ENCODE measurements at places on chromosomes 4 and X.
A peak's percentile ranks its signal among the peaks of the same experiment; 100 is the strongest.

DNA sequence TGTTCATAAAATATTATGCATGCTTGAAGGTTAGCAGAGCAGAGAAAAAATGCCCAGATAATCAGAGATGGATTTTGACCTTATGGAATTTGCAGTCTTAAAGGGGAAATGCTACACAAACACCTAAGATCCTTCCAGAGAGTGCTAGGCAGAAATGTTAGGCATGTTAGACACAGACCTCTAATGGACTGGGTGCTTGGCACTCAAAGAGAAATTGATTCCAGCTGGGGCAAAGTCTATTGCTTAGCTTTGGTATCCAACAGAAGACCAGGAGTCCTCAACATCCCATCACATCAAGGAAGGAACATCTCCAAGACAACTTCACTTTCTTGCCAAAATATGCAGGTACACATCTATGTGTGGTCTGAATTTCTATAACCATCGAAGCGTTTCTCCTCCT, 32.2 kb upstream of the PPARGC1A start:
- DNase-seq: no peak

GRCh38 chr4:169971456-169972015, 54.7 kb downstream of the MFAP3L start:
- DNase-seq: no peak

DNA sequence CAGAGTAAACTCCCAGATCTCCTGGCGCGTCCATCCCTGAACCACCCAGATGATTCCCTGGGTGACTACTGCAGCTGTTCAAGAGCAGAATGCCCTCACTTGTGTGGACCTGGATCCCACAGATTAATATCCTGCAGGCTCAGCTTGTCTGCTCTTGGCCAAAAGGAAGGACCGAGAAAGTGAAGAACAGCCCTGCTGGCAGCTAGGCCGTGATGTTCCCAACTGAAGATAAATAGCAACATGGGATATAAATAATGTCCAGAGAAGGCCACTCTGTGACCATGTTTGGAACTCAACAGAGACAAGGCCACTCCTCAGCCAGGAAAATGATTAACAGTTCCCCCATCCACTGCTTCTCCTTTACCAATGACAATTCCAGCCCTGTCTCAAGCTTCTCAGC, 21.5 kb downstream of the SUPT20HL2 start:
- no peak for DNase-seq

GRCh38 chrX:65586491-65586890, 51.9 kb upstream of the LAS1L start:
- DNase-seq: no peak

DNA sequence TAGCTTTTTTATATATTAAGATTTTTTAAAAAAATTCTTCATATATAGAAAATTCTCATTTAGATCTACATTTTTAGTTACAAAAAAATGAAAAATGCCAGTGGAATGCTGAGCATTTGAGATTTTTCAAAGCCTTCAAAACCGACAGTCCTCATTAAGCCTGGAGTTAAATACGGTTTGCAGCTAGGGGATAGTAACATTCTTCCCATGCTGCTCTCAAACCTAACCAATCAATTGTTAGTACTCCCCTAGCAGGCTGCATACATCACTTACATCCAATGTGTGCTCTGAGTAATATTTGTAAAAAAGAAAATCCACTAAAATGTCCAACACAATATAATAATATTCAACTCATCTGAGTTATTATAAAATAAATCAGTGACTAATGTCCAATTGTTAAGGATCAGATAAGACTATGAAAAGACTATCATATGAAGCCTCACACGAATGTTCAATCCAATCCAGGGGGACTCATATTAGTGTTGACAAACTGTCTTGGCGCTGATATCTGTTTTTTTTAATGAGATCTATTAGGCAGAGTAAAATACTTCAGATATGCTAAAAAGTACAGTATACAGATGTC, 227.6 kb upstream of the MAB21L2 start:
- DNase-seq: no peak

DNA sequence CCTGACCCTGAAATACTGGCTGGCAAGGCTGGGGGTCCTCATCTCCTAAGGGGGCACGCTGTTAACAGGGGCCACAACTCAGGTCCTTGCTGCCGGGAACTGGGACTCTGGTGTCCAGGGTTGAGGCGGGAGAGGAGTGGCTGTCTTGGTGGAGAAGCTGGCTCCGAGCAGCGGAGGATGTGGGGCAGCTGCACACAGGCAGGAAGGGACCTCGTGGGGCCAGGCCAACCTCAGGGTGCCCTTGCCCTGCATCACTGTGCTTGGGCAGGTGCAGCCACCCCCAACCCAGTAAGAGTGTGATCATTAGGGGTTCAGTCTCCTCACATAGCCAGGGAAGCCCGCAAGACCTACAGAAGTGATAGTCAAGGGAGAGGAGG, 12.6 kb upstream of the PDE6B start:
- no peak for DNase-seq

DNA sequence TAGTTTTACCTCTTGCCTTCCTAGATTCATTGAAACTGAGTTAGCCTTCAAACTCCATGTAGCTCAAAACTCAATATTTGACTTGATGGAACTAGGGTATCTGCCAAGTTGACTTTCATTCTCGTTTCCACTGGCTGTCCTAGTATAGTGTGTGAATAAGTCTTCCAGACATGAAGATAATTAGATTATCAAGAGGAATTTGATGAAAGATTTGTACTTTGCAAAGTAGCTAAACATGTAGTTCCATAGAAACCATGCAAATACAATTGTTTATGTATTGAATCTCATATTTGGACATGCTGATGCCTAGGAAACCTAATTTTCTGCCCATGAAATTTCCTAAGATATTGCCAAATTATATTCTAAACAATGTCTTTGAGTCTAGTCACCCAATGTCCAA, 297.5 kb downstream of the ARHGAP24 start:
- DNase-seq: no peak

GRCh38 chr4:153154007-153154975, 50.0 kb upstream of the TRIM2 start:
- peak; percentile 73 for DNase-seq

- DNase-seq: peak; percentile 38
These were observed 7.0 kb upstream of the AMTN start for GRCh38 chr4:70511365-70511764.

- DNase-seq: no peak
These were observed 132.9 kb downstream of the LDB2 start for GRCh38 chr4:16765546-16765945.

GRCh38 chrX:39988496-39988895, 109.3 kb downstream of the BCOR start:
- no peak for DNase-seq

DNA sequence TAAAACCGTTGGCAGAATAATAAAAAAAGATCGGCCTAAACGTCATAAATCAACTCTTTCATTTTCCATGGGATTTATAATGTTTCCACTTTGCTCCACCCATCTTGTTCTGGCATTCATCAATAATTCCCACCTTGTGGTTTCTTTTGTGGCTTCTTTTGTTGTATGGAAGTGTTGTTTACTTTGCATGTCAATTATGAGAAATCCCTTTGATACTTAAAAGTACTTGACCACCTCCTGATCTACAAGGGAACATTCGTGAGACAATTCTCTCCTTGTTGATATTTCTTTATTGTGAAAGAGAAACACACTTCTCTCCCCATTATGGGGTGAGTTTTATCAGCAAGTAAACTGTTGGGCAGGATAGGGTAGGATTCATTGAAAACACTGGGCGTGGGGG, 2.8 kb downstream of the AMELX start:
- no peak for DNase-seq

- DNase-seq: no peak
These were observed 4.0 kb upstream of the SLC49A3 start for GRCh38 chr4:692771-693554.

DNA sequence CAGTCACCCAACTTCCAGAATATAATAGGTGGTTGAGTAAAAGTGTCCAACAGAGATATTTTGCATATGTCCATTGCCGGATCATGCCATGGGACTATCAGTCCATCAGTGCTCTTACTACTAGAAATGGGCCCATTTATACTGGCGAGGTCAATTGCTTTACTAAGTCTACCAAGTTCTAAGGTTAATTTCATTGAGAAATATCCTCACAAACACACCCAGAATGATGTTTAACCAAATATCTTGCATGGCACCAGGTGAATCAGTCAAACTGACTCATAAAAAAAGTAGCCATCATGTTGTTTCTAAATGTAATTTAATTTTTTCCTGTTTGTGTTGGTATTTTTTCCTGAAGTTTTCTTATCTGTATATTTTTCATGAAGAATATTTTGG, 1217.0 kb downstream of the RAPGEF2 start:
- no peak for DNase-seq

- no peak for DNase-seq
These were observed 24.1 kb upstream of the TMEM150C start for GRCh38 chr4:82585690-82586435.

DNA sequence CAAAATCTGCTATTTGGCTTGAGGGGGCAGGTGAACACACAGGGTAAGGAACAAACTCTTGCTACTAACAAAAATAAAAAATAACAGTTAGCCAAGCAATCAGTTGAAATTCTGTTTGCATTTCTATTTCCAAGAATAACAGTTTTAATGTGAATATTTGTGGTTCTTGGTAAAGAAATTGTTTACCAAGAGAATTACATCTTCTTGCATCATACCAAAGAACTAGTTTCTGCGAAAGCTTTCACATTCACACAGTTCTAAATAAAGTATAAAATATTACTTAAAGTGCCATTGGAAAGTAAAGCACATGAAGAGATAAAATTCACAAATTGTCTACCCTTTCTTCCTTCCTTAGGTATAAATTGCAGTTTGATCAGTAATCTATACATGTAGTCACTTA, 54.4 kb downstream of the KLHL4 start:
- peak; percentile 83 for DNase-seq

DNA sequence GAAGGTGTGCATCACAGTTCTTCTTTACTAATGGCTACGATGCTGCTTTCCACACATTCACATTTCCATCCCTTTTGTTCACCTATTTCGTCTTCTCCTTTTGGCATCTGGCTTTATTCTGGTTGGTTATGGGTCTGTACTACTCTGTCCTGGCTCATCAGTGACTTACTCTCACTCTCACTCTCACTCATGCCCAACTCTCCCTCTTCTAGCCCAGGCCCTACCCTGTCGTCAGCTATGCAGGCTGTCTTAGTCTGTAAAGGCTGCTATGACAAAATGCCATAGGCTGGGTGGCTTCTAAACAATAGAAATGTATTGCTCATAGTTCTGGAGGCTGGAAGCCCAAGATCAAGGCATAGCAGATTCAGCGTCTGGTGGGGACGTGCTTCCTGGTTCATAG, 105.6 kb upstream of the PUDP start:
- DNase-seq: no peak

- DNase-seq: peak; percentile 8
These were observed 19.3 kb downstream of the NOA1 start for GRCh38 chr4:56958111-56958517.

- DNase-seq: no peak
These were observed 43.8 kb downstream of the PALLD start for GRCh38 chr4:168540503-168541265.

DNA sequence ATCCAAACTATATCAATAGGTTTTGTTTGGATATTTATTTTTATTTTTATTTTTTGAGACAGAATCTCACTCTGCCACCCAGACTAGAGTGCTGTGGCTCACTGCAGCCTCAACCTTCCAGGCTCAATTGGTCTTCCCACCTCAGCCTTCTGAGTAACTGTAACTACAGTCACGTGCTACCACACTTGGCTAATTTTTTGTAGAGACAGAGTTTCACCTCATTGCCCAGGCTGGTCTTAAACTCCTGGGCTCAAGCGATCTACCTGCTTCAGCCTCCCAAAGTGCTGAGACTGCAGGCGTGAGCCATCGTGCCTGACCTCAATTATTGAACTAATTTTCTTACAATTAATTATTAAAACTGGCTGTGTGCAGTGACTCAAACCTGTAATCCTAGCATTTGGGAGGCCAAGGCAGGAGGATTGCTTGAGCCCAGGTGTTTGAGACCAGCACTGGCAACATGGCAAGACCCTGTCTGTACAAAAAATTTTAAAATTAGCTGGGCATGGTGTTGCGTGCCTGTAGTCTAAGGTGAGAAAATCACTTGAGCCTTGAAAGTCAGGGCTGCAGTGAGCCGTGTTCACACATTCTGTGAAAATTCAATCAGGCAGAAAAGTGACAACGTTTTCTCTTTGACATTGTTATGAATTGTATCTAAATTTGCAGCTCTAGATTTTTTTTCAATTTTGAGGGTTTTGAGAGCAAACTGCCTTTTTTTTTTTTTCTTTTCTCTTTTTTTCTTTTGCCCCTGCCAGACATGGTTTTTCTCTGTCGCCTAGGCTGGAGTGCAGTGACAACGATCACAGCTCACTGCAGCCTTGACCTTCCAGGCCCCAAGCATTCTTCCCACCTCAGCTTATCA, 66.0 kb downstream of the UBE2K start:
- no peak for DNase-seq

GRCh38 chr4:176014583-176015108, 51.0 kb upstream of the WDR17 start:
- DNase-seq: no peak

DNA sequence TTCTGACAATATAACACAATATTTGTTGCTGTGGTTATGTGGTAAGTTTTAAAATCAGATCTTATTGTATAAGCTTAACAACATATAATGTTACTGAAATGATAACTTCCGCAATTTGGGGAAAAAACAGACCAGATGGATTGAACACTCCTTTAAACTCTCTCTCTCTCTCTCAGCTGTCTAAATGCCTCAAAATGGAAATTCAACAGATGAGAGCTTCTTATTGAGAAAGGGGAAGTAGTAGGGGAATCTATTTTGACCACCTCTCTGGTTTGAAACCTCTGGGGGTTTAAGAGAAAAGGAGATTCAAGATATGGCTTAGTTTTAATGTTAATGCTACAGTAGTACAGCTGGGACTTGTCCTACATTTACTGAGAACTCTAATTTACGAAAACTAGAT, 40.3 kb downstream of the DMD start:
- DNase-seq: peak; percentile 56

GRCh38 chr4:159979953-159980352, 877.1 kb downstream of the RAPGEF2 start:
- no peak for DNase-seq

GRCh38 chr4:7073526-7074390, 5.9 kb upstream of the GRPEL1 start:
- DNase-seq: peak; percentile 70

DNA sequence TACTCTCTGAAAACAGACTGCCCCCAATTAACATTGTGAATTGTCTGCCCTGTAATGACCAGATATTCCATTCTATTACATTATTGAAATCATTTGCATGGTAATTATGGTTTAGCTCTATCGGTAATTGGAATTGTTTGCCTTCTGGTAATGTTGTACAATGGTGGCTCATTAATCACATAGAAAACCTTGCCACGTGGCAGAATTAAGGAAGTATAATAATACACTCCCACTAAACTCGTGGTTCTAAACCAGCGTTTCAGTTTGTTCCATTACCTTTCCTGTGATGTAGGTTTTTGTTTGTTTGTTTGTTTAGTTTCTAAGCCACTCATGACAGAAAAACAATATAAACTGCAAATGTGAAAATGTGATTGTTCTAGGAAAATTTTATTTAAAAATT, 45.1 kb upstream of the TAPT1 start:
- DNase-seq: no peak

DNA sequence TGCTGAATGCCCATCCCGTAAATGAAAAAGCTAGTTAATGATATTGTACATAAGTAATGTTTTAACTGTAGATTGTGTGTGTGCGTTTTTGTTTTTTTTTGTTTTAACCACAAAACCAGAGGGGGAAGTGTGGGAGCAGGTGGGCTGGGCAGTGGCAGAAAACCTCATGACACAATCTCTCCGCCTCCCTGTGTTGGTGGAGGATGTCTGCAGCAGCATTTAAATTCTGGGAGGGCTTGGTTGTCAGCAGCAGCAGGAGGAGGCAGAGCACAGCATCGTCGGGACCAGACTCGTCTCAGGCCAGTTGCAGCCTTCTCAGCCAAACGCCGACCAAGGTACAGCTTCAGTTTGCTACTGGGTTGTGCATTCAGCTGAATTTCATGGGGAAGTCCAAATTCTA, at the start of gene SPP1:
SPP1 (plus strand) TSS at position 249 of the 400 bp plus-strand sequence. CDS start 1,182 bp downstream, outside the sequence.
- peak; percentile 86 for DNase-seq
